ENCODE measurements at places on chromosomes 12 and 14. TPM values are rescaled to one million over a fixed set of nuclear protein-coding genes. Genes with fewer than 3 reads are reported as not detected.

DNA sequence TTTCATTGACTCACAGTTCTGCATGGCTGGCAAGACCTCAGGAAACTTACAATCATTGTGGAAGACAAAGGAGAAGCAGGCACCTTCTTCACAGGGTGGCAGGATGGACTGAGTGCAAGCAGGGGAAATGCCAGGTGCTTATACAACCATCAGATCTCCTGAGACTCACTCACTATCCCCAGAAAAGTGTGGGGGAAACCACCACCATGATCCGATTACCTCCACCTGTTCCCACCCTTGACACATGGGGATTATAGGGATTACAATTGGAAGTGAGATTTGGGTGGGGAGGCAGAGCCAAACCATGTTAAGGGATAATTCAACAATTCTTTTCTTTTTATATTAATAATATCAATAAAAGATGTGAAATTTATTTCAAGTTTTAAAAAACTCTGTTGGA, 34.1 kb downstream of the CNTN1 start:
- DNase-seq: no peak

- no peak for DNase-seq
Observed at GRCh38 chr12:120866108-120866507, 38.0 kb downstream of the SPPL3 start.

- DNase-seq: no peak
Observed at GRCh38 chr12:82708061-82708879, 21.6 kb downstream of the TMTC2 start.

DNA sequence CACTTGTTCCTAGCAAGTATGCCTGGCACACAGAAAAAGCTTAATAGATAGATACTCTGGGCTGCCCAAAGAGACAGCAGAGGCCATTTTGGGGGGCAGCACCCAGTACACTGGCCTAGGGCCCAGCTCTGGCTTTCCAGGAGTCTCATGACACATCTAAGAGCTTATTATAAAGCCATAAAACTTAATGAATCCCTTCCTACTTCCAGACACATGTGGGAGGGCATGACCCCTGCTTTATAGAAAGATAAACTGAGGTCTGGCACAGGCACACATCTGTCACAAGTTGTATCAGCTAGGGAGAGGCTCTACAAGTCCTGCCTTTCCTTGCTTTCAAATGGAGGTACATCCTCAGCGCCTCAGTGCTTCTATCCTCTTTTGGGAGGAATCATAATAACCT, 27.1 kb downstream of the FMNL3 start:
- DNase-seq: no peak

- DNase-seq: no peak
Observed at GRCh38 chr14:91964011-91964410, 16.5 kb upstream of the FBLN5 start.

DNA sequence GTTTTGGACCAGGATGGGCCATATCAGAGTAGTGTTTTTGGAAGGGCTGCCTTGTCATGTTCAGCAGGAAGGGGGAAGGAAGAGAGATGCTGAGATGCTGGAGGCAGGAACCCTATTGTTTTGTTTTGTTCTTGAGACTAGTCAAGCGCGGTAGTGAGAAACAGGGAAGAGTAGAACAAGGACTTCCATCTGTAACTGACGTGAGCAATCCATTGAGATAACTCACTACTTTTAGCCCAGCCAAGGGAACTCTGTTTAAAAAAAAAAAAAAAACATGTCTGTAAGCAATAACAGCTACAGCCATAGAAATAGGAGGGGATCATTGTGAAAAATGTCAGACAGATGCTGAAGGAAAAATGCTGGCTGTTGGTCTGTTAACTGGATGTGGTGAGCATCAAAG, 34.0 kb downstream of the CD9 start:
- no peak for DNase-seq

DNA sequence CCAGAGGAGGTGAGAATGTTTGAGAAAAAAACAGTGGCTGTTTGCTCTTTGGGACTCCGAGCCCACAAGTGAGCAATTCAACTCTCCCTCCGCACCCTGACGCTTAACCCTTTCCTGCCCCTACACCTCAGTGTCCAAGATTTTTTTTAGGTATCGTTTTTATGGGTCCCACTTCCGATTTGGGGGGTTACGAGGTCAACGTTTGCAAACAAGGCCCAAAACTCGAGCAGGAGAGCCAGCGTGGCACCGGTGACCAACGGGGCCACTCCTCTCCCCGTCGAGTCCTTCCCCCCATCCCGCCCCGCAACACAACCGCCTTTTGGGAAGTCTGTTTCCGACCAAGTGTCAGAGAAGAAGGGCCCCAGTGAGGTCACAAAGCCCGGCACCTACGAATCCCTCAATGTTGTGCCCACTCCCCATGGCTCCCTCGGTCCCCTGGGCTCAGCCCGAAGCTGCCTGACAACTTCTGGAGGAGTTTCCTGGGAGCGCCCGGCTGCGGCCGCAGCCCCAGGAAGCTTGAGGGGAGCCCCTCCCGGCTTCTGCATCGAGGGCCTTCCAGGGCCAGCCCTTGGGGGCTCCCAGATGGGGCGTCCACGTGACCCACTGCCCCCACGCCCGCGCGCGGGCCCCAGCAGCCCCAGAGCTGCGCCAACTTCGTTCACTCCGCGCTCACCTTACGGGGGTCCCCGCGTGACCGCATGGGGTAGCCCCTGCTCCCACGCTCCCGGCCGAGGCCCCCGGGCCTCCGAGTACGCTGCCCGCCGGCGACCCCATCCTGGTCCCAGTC, 1.2 kb downstream of the CDK2AP1 start:
- no peak for DNase-seq

DNA sequence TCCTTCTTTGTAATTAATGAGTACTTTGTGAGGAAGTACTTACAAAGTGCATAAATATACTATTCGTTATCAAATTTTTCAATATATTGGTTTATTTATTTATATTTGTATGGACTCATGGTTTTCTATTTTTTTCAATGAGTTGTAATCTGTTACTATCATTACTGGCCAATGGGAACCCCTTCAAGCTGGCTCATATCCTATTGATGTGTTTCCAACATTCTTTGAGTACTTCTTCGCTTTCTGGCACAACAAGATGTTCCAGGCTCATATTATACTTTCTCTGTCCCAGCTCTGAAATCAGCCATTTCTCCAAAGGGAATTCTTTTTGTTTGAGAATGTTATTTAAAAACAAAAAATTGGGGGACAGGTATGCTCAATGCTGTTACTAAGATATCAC, 17.5 kb downstream of the YBX3 start:
- no peak for DNase-seq

DNA sequence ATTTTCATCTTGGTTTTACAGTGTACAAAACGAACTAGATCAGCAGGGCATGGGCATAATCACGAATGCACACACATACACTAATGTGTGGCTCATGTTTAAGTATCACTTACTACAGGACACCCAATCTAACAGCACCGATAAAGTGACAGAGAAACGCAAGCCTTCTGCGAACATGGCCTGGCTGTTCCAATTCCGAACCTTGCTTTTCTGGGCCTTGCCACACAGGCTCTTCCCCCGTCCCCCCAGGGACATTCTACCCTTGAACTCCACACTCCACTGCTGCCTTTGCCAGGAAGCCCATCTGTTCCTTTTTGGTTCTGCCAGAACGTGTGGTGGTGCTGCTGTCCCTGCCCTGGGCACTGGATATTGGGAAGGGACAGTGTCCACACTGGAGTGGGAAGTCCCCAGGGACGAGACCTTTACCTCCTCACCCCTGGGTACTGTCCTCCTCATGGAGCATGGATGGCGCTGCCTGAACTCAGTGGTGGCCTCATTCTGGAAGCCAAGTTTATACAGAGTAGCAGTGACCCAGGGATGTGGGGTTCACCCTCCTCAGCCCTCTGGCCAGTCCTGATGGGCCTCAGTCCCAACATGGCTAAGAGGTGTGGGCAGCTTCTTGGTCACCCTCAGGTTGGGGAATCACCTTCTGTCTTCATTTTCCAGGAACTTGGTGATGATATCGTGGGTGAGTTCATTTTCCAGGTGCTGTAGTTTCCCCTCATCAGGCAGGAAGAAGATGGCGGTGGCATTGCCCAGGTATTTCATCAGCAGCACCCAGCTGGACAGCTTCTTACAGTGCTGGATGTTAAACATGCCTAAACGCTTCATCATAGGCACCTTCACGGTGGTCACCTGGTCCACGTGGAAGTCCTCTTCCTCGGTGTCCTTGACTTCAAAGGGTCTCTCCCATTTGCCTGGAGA, 7.9 kb downstream of the SERPINA1 start:
- DNase-seq: no peak

- DNase-seq: no peak
Observed at GRCh38 chr14:81164167-81164774, 56.5 kb downstream of the GTF2A1 start.

DNA sequence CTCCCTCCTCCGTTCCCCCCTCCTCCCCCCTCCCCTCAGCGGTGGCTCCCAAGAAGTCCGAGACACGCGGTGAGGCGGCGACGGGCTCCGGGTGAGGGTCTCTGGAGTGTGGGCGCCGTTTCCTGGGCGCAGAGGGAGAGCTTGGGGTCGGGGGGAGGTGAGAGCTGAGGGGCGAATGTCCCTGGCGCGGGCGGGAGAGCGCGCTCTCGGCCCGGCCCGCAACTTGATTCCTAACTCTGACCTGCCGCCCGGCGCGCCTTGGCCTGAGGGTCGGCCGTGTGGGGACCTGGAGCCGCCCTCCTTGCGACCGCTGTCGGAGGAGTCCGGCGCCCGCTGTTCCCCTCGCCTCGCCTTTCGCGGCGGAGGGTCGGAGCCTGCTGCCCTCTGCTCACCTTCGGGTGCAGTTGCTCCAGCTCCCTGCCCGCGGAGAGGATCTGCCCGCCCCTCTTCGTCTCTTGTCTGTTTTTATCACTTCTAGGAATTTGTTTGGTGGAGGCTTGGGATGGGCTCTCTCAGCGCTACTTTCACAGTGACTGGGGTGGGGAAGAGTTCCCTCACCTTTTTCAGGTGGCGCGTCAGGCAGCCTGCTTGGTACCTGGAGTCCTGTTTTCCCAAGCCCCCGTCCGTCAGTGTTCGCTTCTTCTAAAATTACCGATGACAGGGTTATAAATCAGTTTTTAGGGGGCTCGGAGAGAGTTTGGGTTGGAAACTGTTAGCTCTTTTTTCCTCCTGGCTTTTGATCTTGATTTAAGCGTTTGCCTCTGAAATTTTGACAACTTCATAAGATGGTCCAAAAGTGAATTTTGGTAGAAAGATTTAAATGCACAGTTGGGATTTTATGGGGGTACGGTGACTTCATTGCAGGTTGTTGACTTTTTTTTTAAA, 495 bp downstream of the ADIPOR2 start:
- DNase-seq: no peak

GRCh38 chr12:109099431-109100020, 2.1 kb downstream of the UNG start:
- DNase-seq: no peak

- DNase-seq: no peak
Observed at GRCh38 chr14:64826845-64827244, 52.9 kb downstream of the SPTB start.

DNA sequence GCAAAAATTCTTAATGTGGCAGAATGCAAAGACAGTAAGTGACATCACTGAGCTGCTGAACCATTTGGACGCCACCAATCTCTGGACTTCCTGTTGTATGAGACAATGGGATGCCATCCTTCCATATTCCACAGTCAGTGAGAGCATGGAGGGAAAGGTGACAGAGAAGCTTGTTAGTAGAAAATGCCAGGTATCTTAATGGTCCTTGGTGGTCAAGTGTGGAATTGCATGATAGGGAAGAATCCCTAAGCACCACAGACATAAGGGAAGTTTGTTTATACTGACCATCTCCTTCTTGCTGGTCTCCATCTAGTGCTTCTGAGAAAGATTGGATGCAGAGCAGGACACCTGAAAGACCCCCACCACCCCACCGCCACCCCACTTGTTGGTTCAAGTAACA, 1410.0 kb upstream of the TMEM132C start:
- DNase-seq: no peak

DNA sequence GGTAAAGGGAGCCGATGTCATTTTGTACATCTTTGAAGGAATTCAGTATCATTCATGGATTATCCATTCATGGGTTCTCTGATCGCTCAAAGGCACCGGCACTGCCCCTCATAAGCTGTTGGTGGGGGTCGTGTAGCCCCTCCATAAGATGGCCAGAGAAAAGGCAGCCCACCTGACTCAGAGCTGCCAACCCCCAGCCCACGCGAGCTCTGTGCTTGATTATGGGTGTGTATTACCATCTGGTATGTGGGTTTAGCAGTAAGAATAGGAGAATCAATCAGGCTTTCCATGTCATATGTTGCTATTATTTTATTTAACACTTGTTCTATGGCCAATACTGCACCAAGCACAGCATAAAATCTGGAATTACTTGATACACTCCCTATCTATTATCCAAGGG, 32.1 kb upstream of the AMIGO2 start:
- DNase-seq: no peak

DNA sequence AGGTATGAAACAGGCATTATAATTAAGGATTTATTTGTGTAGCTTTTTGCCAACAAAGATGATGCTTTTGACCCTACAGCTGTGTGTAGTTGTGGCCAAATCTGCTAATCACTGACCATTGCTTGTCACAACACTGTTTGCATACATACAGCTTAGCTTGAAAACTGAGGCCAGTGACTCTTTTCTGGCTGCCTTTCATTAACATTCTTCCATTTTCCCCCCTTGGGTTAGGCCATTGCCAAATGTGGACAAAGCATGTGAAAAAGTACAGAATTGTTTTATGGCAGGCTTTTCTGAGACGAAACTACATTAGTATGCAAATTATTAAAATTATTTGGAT, 263.3 kb downstream of the SLC16A7 start:
- peak; percentile 67 for DNase-seq

DNA sequence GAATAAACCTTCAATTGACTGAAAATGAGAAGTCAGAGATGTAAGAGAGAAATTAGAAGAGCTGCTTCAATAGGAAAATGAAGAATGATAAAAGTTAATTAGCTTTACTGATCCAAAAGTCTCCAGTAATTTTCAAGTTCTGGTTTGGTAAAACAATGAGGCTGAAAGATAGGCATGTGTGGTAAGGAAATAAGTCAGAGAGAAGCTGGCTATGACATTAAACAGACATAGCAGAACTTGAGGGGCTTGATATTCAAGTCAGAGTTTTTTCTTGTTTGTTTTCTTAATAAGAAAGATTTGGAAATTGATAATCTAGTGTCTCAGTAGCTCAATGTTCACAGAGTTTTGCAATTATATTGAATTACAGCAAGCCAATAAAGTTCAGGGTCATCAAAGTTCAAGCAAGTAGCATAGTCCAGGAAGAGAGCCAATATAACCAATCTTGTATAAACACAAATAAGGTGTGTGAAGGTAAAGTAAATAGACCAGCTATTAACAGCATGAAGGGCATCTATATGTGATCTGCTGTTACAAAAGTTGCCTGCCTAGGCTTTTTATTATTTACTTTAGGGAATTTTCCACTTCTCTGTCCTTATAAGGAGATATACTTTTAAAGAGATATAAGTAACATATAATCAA, 1111.5 kb downstream of the TRHDE start:
- DNase-seq: no peak

GRCh38 chr12:109160433-109160832, 44.0 kb downstream of the ACACB start:
- DNase-seq: no peak

The PAH gene
- polyA plus RNA-seq: not detected

The ASCL1 gene
- polyA plus RNA-seq: not detected

The MYRFL gene
- 0.25 TPM for polyA plus RNA-seq

The COL2A1 gene
- polyA plus RNA-seq: 16.9 TPM

The UNC79 gene
- polyA plus RNA-seq: 0.38 TPM

The P3H3 gene
- 40.3 TPM for polyA plus RNA-seq

The TDRD9 gene
- polyA plus RNA-seq: 0.62 TPM

The SLC8A3 gene
- 8.5 TPM for polyA plus RNA-seq

The NKX2-1 gene
- polyA plus RNA-seq: not detected

The RFLNA gene
- 6.1 TPM for polyA plus RNA-seq

The RTL1 gene
- polyA plus RNA-seq: 60.5 TPM

The PLEKHG3 gene
- polyA plus RNA-seq: 19.7 TPM

The E2F7 gene
- 2.9 TPM for polyA plus RNA-seq

The HELB gene
- polyA plus RNA-seq: 1.9 TPM

The PLEKHD1 gene
- 0.68 TPM for polyA plus RNA-seq

The MANSC4 gene
- 0.32 TPM for polyA plus RNA-seq

Measured in forelimb muscle (tissue), 1 donor.